Esophagus mucosa (tissue), 1 donor: ENCODE measurements at places on chromosomes 13 and 19. TPM values are rescaled to one million over a fixed set of nuclear protein-coding genes. Genes with fewer than 3 reads are reported as not detected.

Gene SLC17A7
- total RNA-seq, result not detected

Gene CCNA1
- total RNA-seq, result 3.1 TPM

Gene ZNF568
- 3.5 TPM for total RNA-seq

Gene OLFM2
- 5.1 TPM for total RNA-seq

Gene GTF2F2
- 13.2 TPM for total RNA-seq

Gene METTL21C
- total RNA-seq, result not detected

Gene IGLON5
- not detected for total RNA-seq

Gene AMH
- total RNA-seq, result 0.56 TPM

- no peak for ATAC-seq
These were observed 10.5 kb upstream of the NBEA start for GRCh38 chr13:34931572-34931971.

GRCh38 chr13:95535243-95535642, 17.3 kb upstream of the CLDN10 start:
- ATAC-seq, result peak; percentile 98

DNA sequence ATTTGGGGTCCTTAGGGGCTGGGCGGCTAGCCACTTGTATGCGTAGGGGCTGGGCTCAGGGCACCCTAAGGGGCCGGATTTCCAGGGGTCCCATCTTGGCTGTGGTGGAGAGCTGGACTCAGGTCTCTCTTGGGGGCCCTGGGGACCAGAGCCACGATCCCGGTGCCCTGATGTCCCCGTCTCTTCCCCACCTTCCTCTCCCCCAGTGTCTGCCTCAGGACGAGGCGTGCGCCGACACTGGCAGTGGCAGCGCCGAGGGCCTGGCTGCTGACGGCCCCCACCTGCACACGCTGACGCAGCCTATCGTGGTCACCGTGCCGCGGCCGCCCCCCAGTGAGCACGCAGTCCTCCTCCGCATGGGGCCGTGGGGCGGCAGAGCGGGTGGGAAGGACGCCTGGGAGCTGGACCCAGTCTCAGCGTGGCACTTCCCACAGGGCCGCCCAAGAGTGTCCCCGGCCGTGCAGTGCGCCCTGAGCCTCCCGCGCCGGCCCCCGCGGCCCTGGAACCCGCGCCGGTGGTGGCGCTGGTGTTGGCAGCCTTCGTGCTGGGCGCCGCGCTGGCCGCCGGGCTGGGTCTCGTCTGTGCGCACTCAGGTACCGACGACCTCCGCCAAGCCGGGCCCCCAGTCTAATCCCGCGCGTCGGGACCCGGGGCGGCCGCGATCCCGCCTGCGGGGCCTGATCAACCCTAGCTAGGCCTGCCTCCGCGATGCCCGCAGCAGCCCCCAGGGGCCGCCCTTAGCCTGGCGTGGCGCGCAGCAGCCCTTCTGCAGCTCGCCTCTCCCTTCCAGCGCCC, 2.7 kb upstream of the SNAPC2 start:
- ATAC-seq, result no peak

DNA sequence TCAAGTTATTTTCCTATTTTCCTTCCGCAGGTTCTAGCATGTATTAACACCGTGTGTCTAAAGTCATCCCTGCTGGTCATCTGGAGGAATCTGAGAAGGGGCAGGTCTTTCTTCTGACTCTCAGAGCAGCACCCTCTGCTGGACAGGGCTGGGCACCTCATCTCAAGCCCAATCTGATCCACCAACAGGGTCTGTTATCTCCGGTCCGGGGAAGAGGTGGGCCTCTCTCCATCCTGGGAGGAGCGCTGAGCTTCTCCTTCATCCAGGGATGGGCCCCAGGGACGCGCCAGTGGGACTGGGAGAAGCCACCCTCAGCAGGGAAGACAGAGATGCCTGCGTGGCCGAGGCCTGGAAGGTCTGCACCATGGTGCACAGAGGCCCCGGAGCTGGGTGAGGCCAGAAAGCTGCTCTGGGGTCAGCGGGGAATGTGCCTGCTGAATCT, 26.0 kb upstream of the ZNF331 start:
- peak; percentile 65 for ATAC-seq

GRCh38 chr13:109436841-109437240, 349.5 kb downstream of the IRS2 start:
- no peak for ATAC-seq

- ATAC-seq, result no peak
These were observed 83.8 kb upstream of the TM9SF2 start for GRCh38 chr13:99417201-99418102.

DNA sequence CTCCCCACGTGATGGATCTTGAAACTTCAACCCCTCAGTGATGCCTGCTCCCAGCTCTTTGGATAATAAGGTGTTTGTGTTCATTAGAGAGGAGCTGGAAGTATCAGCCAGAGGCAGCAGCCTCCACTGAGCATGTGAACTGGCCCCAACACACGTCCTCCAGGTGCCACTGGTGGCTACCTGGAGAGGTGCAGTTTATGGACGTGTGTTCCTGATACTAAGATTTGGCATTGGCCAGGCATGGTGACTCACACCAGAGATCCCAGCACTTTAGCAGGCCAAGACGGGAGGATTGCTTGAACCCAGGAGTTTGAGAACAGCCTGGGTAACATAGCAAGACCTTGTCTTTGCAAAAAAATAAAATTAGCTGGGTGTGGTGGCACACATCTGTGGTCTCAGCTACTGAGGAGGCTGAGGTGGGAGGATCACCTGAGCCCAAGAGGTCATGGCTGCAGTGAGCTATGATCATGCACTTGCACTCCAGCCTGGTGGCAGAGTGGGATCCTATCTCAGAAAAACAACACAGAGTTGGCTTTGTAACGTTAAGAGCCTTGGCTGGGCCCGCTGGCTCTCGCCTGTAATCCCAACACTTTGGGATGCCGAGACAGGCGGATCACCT, 34.4 kb downstream of the SLC25A42 start:
- peak; percentile 65 for ATAC-seq

- no peak for ATAC-seq
These were observed 136.3 kb downstream of the CDK8 start for GRCh38 chr13:26390203-26390602.

DNA sequence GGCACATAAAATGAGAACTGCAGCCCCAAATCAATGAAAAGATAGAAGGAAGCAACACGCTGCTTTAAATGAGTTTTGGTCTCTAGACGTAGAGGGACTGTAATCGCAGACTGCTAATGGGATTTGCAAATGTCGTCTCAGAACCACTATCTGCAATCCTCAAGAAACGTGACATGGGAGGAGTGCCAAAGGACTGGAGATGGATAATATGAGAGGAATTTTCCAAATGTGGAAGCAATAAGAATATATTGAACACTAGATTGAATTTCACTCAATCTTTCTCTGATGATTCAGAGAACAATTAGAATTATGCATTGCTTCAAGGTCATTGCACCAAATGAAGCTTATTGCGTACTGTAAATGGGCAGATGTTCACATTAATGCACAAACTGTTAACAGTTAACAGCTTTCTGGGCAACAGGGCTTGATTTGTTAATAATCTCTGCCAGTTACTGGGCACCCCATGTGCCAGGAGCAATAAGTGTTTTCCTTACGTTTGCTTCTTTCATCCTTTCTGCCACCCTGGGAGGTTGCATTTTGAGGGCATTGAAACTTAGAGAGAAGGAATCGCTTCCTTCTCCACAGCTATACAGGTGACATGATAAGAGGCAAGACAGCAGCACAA, 62.8 kb upstream of the WASF3 start:
- no peak for ATAC-seq

DNA sequence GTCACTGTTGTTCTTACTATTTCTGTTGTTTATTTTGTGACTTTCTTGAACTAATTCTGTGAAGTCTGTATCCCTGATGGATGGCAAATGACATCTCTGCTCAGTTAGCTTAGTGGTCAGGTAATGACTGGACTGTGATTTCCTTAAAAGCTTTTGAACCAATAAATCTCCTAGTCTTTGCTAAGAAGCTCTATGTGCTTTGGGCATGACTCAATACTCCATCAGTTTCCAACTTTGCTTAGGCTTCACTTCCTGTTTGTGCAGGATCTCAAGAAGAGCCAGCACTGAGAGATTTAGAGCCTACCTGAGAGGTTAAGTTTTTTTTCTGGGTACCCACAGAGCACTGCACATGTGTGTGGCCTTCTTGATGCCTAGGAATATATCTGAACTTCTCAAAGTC, 329.7 kb upstream of the HTR2A start:
- ATAC-seq, result no peak

DNA sequence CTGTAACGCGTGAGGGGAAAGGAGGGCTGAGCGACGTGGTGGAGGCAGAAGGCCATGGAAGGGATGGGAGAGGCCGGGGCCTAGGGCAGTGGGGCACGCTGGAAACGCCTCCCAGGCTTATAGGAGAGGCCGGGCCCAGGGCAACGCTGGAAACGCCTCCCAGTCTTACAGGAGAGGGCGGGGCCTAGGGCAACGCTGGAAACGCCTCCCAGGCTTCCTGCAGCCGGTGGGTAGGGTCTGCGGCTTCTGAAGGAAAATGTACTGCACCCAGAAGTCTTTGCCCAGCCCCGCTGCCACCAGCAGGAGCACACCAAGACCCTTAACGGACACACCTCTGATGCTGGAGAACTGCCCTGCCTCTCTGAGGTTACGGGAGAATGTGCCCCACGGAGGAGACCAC, 9.1 kb downstream of the CACTIN start:
- no peak for ATAC-seq

DNA sequence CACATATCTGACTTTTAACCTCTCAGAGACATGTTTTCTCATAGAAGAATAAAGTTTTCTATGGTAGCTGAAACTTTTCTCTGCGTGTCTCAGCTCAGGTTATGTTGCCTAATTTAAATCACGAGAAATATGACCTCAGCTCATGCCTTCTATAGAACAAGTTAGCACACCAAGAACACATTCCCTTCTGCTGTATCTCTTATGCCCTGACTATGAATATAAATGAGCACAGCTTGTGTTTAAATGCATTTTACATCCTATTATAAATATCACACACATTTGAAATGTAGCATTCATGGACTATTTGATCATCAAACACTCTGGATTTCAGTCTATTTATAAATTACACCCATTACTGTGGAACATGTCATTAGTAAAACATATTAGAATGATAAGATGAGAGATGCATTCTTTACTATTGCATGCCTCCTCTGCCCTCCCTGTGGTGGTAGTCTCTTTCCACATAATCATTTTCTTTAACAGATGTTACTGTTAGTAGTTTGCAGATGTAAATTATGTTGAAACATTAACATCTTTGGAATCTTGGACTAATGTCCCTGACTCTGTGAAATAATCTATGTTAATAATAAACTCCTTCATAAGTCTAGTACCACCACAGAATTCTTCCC, 2044.9 kb upstream of the PCDH20 start:
- no peak for ATAC-seq

- no peak for ATAC-seq
These were observed 157.4 kb downstream of the TNFSF13B start for GRCh38 chr13:108426893-108427292.

DNA sequence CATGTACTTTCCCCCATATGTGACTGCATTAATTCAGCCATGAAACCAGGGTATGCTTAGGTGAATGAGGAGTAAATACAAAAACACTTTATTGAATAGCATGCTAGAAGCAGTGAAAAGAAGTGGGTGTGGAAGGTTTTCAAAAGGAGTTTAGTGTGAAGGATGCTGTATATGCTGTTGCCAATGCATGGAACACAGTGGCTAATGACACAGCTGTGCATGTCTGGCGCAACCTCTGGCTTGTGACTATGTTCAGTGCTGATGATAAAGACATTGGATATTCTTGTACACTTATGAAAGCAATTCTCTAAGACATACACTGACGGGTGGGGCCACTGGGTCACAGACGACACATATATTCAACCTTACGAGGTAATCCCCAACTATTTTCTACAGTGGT, 55.2 kb downstream of the SOX21 start:
- peak; percentile 85 for ATAC-seq

DNA sequence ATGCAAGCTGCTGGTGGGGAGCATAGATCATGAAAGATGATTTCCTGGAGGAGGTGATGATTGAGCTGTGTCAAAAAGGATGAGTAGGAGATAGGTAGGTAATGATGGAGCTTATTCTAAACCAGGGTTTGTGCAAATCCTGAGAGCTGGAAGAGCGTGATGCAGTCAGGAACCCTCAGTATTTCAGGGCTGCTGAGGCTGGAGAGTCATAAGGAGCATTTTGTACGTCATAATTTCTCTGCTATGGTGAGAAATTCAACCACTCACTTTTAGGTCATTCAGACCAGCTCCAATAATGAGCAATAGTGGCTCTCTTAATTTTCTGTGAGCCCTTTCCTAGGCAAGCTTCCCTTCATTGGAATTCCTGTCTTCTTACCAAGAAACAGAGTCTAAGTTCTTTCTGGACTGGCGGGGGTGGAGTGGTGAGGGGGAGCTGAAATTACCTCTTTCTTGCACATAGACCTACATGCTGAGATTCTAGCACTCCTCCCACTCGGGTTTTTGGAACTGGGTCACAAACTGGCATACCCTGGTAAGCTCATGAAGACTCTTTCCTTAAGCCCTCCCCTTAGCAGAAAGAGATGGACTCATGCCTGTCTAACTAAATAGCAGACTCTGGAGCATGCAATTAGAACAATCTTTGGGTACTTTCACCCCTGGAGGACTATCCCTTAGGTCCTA, 62.2 kb upstream of the MYCBP2 start:
- no peak for ATAC-seq

DNA sequence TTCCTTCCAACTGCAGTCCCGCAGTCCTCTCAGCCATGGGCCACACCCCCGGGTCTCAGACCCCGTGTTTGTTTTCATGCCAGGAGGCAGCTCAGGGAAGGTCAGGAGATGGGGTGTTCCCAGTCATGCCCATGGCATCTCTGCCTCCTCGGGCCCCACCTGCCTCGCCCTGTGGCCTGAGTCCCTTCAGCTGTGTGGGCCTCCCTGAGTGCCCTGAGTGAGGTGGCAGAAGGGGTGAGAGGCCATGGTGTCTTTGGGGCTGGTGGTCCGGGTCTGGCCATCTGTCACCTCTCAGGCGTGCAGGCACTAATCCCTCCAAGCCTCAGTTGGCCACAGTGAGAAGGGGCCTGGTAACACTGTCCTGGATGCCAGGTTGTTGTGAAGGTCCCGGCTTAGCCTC, 10.9 kb upstream of the KDM4B start:
- ATAC-seq, result no peak

DNA sequence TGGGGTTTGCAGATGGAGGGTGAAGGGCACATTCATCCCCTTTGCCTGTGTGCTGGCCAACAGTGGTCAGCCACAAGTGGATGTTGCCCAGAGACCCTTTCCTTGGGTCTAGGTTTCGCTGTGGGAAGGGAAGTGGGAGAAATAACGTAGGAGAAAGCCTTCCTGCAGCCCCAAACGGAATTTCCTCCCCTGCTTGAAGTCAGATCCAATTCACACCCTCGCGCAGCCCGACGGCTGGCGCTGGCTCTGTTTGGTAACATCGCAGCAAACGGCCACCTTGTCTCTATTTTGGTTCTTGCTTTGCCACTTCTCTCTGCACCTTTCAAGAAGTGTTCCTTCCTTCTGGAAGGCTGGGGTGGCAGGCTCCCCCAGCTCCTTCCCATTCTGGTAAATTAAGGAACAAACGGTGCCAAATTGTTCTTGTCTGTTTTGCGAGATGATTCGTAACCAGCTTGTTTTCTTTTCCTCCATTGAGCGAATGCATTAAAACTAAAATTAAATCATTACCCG, 45.4 kb downstream of the CHST8 start:
- no peak for ATAC-seq

- ATAC-seq, result peak; percentile 79
These were observed 1.2 kb downstream of the KL start for GRCh38 chr13:33017323-33017929.

- ATAC-seq, result no peak
These were observed 1.3 kb downstream of the CYP4F3 start for GRCh38 chr19:15641901-15642491.
